ENCODE measurements at places on chromosomes 7 and 10.

- DNase-seq = no peak
These were observed 68.1 kb downstream of the CPEB3 start for GRCh38 chr10:92222603-92223262.

DNA sequence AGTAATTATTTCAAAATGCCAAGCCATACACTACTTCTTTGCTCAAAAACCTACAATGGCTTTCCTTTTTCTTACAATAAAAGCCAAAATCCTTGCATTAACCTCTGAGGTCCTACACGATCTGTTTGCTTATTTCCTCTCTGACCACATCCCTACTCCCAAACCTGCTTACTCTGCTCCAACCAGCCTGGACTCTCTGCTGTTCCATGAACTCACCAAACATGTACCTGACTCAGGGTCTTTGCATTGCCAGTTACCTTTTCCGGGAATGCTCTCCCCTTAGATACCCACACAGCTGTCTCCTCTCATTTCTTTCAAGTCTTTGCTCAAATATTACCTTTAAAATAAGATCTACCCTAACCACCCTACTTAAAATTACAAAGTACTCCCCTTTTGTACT lies 2.3 kb downstream of the ABCB4 start:
- no peak for DNase-seq

- DNase-seq = no peak
These were observed 483.6 kb downstream of the NRG3 start for GRCh38 chr10:82358486-82359099.

GRCh38 chr10:8214587-8214986 lies 160.1 kb downstream of the GATA3 start:
- DNase-seq = no peak

GRCh38 chr7:103637094-103637493 lies 191.1 kb upstream of the SLC26A5 start:
- no peak for DNase-seq

- DNase-seq = no peak
These were observed 90.6 kb upstream of the SH2B2 start for GRCh38 chr7:102196028-102196427.

DNA sequence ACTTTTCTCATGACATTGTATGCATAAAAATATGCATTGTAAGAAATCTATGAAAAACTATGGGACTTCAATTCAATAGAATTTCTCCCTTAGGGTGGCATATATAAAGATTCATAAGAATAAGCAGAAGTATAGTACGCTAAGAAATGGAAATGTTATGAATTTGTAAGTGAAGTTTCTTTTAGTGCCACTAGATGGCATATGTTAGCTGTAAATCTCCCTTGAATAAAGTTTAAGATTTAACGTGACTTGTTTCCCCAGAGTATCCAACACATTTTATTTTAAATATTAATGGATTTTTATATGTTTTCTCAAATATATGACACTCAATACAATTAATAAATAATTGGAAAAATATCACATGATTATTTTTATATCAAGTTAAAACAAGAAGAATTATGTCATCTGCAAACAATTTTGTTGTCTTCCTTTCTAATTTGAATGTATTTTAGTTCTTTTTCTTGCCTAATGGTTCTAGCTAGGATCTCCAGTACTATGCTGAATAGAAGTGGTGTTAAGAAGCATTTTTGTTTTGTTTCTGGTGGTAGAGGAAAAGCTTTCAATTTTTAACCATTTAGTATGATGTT lies 287.2 kb downstream of the HGF start:
- DNase-seq = no peak

- no peak for DNase-seq
These were observed 73.2 kb downstream of the MYL10 start for GRCh38 chr7:101555921-101556275.

DNA sequence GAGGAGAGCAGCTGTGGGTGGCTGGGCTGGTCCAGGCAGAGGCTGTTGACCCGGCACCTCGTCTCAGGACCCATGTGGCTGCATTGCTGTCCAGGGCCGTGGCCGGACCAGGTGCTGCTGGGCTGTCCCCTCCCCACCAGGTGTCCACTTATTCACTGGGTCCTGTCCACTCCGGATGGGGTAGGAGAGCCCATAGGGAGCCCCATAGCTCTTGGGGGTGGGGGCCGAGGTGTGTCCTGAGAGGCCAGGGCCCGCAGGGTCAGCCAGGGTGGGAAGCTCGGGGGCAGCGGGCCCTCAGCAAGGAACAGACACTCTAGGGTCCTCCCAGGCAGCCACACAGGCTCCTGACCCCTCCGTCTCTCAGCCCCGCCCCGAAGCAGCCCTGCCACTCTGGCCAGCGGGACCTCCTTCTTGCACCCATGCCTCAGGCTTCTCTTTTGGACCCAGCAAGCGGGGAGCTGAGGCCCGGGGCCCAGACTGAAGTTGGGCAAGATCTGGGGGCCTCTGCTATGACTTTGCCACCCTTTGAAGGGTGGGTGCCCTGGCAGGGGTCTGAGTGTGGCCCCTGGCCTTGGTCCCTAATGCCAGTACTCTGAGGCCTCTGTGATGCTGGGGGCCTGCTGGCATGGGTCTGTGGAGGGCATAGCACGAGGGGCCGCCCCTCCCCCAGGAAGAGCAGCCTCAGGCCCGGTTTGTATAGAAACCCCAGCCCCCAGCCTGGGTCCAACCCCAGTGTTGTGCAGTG lies 86.4 kb downstream of the NKX6-2 start:
- DNase-seq = no peak

DNA sequence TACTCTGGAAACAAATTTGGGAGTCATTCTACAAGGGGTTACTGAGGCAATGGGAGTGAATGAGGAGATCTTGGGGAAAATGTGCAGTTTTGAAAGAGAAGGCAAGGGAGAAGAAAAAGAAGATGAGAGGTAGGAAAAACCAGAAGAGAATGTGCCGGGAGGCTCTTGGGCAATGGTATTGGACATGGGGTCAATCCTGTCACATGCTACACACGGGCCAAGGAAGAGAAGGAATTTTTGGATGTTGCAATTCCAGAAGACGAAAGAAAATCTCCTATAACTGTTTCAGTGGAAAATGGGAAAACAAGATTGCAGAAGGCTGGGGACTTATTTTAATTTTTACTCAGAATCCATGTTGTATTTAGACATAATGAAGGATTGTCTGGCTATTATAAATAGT lies 615.0 kb downstream of the PHTF2 start:
- no peak for DNase-seq

- DNase-seq = no peak
These were observed 411.6 kb upstream of the KCND2 start for GRCh38 chr7:119861385-119861784.

DNA sequence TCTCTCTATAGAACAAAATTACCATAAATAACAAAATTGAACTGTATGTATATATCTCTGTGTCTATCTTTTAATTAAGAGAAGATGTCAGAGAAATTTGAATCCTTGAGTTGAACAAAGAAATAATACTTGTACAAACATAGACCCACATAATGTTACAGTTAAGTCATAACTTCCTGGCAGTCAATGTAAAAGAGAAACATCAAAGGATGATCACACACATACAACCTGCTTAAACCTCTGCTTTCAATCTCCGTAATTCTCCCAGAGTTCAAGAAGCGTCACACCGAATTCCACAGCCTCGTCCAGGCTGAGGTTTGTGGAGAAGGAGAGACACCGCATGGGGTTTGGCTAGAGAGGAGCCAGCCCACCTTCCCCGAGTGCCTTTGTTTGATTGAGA lies 40.1 kb upstream of the LRRC4 start:
- DNase-seq = no peak

- DNase-seq = no peak
These were observed 52.6 kb downstream of the TRRAP start for GRCh38 chr7:98930921-98931320.

DNA sequence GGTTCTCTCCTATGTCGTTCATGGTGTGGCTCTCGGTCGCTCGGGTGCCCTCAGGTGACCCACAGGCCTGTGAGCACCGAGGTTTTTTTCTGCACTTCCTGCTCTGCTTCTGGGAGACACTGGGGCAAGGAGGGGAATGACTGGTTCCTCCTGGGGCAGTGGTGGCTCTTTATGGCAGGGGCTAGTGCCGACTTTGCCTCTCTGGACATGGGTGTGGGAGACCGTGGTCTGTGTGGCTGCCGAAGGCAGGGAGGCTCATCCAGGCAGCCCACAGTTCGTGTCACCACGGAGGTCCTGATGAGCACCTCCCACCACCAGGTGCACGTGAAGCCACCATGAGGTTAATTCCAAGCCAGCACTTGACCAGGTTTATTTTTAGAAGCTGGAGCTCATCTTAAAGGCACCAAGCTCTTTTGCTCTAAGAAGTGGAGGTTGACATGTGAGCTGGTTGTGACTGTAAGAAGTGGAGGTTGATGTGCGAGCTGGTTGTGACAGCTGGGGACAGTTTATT lies 24.7 kb upstream of the DPYSL4 start:
- DNase-seq = no peak

DNA sequence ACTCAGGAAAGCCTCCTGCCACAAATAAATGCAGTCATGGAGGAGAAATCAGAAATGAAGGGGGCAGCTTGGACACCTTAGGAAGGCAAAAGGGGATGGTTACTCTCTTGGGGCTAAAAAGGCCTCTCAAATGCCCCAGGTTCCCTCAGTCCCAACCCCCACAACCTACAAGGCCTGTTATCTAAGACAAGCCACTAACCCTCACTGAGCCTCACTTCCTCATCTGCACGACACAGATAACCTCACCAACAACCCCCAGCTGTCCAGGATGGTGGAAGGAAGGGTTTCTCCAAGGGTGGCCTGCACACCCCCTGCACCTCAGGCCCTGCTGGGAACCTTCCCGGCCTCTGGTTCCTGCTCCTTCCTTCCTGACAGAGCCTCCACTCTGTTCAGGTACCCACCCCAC lies 29.2 kb downstream of the SORBS1 start:
- no peak for DNase-seq

GRCh38 chr10:25113191-25114035 lies 61.4 kb upstream of the GPR158 start:
- DNase-seq = peak; percentile 78

DNA sequence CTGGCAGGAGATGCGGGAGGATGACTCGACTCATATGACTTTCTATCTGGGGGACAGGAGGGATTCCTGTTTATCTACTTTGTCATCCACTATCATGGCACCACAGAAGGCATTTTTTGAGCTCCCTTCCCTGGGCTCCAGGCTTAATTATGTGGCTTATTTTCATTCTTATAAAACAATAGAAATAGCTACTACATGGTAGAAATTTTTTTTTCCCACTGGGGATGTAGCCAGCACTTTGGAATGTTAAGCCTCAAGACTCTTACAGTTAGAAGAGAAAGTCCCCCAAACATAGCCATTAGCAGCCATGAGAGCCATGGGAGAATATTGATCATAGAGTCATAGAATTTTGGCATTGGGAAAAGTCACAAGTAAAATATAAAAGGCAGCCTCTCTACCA lies 14.6 kb upstream of the FAM180A start:
- DNase-seq = no peak

DNA sequence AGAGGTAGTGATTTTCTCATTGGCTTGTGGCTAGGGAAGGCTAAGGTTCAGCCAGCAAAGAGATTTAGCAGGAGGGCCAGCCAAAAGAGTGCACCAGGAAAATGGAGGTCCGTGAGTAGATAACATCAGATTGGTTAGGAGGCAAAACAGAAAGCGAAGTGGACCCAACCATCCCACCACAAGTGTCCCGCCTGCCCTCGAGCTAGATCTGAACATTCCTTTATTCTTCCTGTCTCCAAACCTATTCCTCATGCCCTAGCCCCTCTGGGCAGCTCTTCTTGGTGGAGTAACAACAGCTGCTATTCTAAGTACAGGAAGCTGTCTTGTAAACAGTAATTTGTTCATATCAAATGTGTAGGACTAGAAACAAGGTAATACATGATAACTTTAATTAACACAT lies 85.7 kb upstream of the BET1 start:
- no peak for DNase-seq

- no peak for DNase-seq
These were observed 135.4 kb downstream of the ST7 start for GRCh38 chr7:117088623-117089194.

DNA sequence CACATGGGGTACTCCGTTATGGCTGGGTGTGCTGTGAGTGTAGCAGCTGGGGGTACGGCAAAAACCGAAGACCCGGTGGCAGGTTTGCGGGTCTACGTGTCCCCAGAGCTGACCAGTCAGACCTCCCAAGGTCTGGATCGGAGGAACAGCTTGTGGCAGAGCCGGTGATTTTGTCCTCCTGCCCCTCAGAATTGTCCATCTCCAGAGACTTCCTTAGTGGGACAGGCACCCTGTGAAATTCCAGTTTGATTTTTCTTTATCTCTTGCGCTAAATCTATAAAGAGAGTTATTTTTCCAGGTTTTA lies 1.0 kb downstream of the EIF3B start:
- DNase-seq = no peak

GRCh38 chr10:101444058-101444898 lies 90.3 kb downstream of the BTRC start:
- DNase-seq = no peak

DNA sequence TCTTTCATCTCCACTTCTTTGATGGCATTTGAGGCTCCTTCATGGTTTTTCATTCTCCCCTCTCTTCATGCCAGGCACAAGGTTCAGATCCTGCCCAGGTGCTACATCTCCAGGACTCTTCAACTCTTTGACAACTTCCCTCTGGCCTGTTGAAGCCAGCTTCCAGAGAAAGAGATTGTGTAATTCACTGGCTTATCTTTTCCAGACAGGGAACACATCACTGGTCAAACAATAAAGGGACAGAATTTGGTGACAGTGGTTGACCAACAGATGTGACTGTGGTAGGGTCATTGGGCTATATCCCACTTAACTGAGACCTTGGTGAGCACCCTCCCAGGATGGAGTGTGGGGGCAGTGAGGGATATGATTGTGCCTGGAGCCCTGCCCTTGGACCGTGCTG lies 111.4 kb upstream of the AGK start:
- no peak for DNase-seq

GRCh38 chr7:105926131-105926530 lies 36.9 kb upstream of the CDHR3 start:
- no peak for DNase-seq

DNA sequence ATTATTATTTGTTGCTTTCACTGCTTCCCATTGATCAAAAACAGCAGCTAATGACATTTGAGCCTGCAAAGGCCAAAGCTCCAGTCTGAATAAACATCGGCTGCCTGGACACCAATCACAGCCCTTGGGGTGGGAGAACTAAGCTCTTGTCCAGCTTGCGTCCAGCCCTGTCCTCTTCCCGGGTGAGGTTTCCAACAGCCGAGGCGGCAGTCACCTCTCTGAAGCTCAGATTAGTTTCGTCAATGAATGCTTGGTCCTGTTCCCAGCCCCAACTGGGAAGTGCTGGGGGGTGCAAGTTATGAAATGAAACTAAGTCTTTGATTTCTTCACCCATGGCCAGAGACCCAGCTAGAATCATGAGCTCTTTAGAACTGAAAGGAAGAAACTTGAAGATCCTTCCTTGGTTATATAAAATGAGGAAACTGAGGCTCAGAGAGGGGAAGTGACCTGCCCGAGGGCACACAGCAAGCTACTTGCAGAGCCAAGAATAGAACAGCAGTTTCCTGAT lies 114.0 kb upstream of the TCF7L2 start:
- no peak for DNase-seq

- no peak for DNase-seq
These were observed 242.3 kb downstream of the GLI3 start for GRCh38 chr7:41994746-41995110.

Data from COR-L47 (cell line).